GM12864 (cell line): ENCODE measurements at places on chromosomes 5 and 9.

GRCh38 chr5:74762599-74762998 lies 4.3 kb downstream of the GFM2 start:
- DNase-seq, result no peak

DNA sequence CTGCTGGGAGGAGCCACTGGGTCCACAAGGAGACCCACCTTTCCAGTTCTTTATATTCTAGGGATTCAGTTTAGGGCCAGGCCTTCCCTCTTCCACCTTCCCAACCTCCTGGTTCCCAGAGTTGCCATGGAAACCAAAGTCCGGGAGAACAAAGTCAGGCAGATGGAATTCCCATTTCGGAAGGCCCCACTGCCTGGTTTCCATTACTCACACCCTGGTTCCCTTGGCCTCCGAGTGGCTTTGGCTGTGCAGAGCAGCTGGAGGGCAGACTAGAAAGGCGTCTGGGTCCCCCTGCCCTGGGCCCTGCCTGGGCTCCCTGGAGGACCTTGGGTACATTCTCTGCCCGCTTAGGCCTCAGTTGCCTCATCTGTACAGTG lies 136.1 kb downstream of the RGS3 start:
- no peak for DNase-seq

- DNase-seq, result no peak
Observed at GRCh38 chr9:28750136-28750535, 1176.9 kb upstream of the C9orf72 start.

- no peak for DNase-seq
Observed at GRCh38 chr5:171863935-171864334, 78.3 kb downstream of the SMIM23 start.

GRCh38 chr5:16410338-16410737 lies 55.3 kb downstream of the ZNF622 start:
- DNase-seq, result no peak

- DNase-seq, result no peak
Observed at GRCh38 chr5:98205691-98206461, 567.6 kb upstream of the RGMB start.

- no peak for DNase-seq
Observed at GRCh38 chr5:403995-404394, 39.0 kb upstream of the EXOC3 start.

DNA sequence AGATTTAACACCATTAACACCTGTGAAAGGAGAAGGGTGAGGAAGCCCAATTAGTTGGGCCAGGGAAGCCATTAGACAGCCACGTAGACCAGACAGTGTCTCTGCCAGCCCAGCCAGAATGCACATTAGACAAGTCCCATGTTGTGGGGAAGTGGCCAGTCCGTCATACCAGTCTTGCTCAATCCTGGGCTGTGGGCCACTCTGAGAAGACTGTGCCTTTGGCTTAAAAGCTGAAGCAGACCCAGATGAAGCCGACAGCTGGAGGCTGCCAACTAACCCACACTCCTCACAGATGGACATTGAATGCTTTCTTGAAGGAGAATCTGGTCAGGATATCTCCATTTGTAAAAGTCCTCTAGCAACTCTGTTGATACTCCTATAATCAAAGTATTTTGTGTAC lies 128.5 kb downstream of the CHSY3 start:
- no peak for DNase-seq

DNA sequence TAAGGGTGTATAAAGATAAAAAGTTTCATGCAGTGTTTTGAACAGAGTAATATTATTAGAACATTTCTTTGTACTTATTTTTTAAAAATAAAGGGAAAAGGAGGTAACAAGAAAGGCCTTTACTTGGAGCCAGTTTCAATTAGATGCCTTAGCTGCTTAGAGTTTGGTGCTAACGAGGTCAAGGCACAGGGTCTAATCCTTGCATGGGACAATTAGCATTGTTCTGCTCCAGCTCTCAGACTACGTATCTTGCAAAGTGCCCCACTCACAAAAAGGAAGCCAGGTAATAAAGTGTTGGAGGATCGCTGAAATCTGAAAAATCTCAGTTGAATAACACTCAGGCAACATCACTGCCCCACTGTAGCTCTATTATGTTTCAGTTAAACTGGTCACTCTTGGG lies 2011.3 kb downstream of the EFNA5 start:
- no peak for DNase-seq

DNA sequence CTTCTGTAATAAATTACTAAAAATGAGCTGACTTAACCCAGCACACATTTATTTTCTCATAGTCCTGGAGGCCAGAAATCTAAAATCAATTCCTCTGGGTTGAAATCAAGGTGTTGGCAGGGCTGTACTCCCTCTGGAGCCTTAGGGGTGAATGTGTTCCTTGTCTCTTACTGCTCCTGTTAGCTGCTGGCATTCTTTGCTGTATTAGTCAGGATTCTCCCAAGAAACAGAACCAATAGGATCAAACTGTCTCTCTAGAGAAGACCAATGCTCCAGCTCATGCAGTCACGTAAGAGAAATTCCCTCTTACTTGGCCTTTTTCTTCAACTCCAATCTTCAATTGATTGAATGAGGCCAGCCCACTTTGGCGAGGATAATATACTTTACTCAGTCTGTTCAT lies 15.3 kb upstream of the CD180 start:
- DNase-seq, result no peak

GRCh38 chr5:103013933-103014552 lies 105.9 kb downstream of the GIN1 start:
- no peak for DNase-seq

DNA sequence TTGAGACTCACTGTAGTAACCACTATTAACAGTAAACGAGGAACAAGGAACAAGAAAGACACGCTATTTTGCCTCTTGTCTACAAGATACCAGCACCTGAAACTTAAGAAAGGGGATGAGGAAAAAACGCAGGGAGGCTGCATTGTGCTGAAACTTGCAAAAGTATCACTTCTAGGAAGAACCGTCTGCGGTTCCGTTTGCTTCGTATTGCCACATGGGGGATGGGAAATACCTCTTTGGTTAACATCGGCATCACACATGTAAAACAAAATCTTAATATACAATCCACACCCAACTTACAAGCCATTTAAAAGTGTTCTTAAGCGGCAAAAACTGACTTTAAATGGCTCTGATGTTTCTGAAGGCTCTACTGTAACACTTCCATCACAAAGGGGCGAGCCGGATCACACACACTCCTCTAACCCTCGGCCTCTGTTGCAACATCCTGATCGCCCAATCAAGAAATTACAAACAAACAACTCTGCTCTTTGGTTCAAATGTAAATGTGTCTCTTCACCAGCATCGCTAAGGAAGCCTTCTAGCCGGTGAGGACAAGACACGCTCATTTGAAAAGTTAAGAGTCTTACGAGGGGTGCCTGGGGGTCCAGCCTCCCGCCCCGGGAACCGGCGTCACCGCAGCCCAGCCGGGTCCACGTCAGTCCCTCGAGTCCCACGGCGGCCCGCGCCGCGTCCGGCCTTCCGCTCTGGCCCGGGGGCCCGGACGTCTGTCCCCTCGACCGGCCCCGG lies 621 bp downstream of the SEC16A start:
- no peak for DNase-seq

DNA sequence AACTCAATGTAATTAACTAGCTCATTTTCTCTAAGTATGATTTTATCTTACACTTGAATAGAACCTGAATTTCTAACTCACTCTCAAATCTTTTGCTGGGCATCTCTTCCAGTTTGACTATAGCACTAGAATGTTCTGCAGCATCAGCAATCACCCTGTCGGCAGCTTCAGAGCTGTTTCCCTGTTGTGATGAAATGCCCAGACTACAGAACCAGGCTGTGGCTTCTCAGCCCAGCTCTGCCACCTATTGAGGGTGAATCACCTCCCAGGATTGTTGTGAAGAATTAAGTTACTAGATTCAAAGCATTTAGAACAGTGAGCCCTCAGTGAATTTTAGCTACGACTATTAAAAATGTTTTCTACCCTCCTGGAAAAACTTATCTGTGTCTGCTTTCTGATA lies 90.4 kb upstream of the ANKRD55 start:
- no peak for DNase-seq

DNA sequence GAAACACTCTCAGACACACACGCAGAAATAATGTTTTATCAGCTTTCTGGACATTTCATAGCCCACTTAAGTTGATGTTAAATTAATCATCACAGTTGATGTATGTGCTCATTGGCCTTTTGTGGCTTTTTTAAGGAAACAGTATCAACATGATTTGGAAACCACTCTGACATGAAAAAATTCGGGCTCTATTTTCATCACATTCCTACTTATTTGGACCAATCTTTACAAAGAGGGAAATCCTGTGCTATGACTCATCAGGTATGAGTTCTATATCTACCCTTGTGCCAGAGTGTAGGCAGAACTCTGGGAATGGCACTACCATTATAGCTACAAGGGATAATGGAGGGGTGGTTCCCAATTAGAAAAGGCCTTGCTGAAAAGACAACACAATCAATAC lies 388.4 kb upstream of the PTGER4 start:
- DNase-seq, result no peak

- DNase-seq, result no peak
Observed at GRCh38 chr9:3676766-3677165, 151.0 kb upstream of the RFX3 start.

DNA sequence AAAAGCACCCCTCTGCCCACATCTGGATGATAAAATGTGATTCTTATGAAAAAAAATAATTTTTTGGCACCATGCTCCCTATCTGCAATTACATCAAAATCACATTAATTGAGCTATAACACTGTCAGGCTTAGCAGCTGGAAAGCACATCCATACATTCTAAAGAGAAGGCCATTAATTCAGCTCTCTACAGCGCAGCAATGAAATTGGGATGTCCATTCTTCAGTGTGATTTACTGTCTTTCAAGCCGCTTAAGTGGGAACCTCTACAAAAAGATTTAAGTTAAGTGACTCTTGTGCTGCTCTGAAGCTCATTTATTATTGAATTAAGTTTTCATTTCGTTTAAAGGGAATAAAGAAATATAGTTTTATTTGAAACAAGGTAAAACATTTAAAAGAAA lies 171.3 kb downstream of the EBF1 start:
- no peak for DNase-seq

DNA sequence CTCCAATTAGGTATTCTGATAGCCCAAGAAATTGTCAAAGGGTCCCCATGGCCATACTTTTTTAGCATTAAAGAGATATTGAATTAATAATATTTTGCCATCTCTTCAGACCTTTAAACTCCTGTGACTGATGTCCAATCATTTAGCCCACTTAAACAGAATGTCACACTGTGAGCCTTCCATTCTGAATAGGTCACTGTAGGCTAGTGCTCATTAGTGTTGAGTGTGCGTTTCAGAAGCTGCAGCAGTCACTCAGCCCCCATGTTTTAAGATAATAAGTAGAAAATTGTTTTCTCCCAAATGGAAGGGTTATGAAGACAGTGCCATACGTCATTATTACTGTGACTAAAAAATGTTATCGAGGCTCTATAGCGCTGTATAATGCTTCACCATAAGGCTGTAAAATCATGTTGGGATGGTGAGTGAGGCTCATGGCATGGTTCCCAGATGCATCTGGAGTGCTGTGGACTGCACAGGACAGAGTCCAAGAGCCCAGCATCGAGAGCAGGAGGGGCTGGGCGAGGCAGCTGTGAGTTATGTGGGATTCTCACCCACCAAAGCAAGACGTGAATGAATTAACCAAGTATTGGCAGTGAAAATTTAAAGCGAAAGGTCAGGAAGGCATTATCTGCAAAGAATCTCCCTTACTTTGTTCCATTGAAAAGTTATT lies 2112.9 kb upstream of the WWC1 start:
- no peak for DNase-seq

DNA sequence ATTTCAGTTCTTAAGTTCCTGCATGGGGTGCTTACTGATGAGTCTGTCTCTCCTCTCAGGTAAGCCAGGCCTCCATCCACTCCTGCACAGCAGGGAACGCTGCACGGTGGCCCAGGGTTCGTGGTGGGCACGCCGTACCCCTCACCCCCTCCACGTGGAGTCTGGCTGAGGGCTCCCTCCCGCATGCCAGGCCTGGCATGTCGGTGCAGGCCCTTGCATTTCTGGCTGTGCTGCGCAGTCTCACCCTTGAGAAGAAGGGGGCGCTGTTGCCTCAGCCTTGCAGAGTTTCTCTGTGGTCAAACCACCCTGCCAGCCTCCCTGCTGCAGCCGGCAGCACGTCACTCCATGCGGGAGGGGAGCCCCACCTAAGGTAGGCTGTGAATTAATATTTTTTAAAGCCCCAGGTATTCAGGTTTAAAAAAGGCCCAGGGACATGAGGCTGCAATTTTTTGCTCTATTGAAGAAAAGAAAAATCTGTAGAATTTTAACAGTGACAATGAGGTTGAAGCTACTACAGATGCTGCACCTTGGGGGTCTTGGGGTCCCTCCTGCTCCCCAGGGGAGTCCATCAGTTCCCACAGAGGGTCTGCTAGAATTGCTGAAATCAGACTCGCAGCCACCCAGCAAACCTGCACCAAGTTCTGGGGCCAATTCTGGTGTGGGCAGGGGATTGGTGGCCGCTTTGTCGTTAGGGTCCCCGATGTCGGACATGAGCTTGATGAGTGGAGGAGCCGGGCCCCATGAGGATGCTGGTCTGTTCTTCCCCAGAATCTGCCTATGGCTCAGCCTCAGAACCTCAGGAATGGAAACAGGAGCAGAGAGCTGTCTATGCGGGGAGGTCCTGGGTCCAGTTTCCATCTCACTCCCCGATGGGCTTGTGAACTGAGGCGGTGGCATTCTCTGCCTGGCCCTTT lies 52.6 kb downstream of the TENT4A start:
- DNase-seq, result peak; percentile 13

DNA sequence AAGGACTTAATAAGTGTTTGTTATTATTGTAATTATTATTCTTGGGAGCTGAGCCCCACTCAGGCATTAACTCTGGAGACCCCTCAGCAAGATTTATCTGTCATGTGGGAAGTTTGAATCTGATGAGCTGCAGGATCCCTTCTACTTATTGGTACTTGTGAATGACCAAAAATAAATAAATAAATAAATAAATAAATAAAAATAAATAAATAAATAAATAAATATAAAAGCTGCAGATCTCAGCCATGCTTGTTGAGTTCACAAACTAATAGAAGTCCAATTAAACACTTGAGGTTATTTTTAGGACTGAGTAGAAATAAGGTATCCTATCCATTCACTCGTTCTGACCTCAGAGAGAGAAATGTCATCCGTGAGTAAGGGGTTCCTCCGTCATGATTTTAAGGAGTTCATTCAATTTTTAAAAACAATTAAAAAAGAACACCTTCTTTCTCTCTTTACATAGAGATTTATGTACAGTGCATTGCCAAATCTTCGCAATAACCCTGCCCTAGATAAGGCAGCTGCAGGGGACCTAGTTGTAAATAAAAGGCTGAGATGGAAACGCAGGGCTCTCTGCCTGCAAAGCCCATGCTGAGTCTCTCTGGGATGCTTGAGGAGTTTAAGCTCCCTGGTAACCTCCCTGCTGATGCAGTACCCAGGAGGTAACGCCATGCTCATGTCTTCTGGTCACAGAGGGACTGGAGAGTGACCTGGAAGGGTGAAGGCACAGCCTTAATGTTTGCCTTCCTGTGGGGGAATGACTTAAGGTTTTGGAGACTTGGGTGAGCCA lies 1.2 kb downstream of the EFCAB9 start:
- DNase-seq, result no peak

- no peak for DNase-seq
Observed at GRCh38 chr9:78386773-78387172, 89.8 kb downstream of the PSAT1 start.

DNA sequence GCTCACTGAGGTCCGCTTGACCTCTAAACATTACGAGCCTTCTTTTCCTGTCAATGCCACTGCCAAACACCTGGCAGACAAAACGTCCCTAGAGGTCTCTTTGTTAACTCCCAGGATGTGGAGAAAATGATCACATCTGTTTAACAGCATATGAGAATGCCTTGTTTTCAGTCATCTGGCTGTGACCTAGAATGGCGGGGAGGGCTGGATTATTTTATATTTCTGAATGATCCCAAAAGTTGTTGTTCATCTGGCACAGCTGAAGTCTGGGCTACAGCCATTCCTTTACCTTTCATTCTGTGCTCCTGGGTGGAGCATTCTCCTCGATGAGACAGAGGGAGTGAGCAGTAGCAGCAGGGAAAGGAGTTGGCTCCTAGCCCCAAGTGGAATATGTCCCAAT lies 138.2 kb downstream of the PRDM6 start:
- DNase-seq, result no peak
